ENCODE measurements at places on chromosomes 6 and 20.

DNA sequence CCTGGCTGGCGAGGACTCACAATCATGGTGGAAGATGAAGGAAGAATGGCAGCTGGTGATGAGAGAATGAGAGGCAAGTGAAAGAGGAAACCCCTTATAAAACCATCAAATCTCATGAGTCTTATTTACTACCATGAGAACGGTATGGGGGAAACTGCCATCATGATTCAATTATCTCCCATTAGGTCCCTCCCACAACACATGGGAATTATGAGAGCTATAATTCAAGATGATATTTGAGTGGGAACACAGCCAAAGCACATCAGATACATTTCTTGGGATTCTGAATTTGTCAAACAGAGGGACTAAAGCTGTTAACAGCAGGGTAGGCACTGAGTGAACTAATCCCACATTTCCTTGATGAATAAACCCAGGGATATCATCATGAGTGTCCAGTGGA, 116.2 kb upstream of the PLCB4 start:
- DNase-seq: no peak

GRCh38 chr20:44582311-44583025, at the start of gene PKIG:
Gene PKIG (plus strand): TSS chr20:44582579. CDS start chr20:44614557, 31,978 bp downstream.
- DNase-seq: no peak

GRCh38 chr20:41061155-41061554, 32.5 kb downstream of the TOP1 start:
- DNase-seq: no peak

DNA sequence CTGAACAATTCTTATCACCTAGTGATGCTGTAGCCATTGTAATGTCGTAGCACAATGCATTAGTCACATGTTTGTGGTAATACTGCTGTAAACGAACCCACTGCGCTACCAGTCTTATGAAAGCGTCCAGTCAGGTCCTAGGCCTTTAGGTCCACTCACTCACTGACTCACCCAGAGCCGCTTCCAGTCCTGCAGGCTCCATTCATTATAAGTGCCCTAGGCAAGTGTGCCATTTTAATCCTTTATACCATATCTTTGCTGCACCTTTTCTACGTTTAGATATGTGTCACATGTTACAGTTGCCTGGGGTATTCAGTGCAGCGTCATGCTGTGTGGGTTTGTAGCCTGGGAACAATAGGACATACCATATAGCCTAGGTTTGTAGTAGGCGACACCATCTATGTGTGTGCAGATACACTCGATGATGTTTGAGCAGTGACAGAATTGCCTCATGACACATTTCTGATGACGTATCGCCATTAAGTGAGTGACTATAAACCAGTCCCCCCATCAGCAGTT, 15.4 kb downstream of the IGF2R start:
- no peak for DNase-seq

GRCh38 chr6:137006056-137006455, 38.7 kb downstream of the IL20RA start:
- DNase-seq: no peak

- no peak for DNase-seq
Measured at GRCh38 chr6:89260310-89260709, 43.2 kb upstream of the GABRR1 start.
